ENCODE measurements at places on chromosomes 5 and 9. TPM values are rescaled to one million over a fixed set of nuclear protein-coding genes. Genes with fewer than 3 reads are reported as not detected.

SPTAN1 gene
- total RNA-seq = 275 TPM

MVB12B gene
- total RNA-seq = 5.5 TPM

PCDHGA6 gene
- total RNA-seq = 5.4 TPM

KIF24 gene
- total RNA-seq = 1.1 TPM

DNA sequence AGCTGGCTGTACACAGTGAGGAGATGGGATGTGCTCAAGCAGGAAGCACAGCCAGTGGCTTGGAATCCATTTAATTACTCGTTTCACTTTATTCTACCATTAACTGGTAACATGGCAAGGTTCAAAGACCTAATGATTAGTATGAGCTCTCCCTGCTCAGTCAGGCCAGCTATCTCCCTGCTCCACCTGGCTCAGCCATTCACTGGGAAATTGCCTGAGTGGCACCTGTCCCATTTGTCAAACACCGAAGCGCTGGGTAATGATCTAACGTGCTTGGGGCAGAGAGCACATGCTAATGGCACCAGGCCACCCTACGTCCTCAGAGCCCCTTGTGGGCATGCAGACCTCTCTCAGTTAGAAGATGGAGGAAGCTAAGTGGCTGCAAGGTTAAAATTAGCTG is 162.2 kb downstream of the TTLL11 start:
- no peak for DNase-seq
